Activated CD4-positive, alpha-beta T cell treated with anti-CD3 and anti-CD28 coated beads, Interleukin-2, amount 50 U/mL, for 48 hours (primary cell): ENCODE measurements at places on chromosomes 4 and X.

DNA sequence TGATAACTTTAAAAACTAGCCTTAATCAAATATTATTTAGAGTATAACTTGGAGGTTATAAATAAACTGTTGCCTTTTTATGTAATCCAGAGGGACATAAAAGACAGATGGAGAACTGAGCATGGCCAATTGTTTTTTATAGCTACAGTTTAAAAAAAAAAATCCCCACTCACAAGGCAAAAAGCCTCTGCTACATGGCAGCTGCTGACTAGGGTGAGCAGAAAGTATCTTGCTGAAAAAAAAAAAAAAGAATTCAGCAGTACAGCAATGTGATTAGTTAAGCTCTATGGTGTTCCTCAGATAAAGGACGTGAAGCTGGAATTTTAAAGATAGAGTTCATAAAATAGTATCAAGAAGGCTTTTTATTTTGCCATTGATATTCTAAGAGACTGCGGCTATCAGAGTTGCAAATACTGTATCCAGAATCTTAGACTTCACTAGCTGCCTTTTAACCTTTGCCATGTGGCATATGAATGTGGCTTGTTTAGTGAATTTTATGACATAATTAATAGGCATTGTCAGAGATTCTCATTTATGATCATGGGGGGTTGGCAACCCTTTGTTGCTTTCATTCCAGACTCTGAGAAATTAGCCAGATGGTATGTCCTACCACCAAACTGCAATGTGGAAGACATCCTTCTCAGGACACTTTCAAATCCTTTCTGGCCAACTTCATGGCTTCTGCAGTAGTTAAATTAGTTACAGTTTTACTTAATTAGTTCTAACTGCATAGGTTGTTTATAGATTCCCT, 498.0 kb downstream of the STPG2 start:
- no peak for DNase-seq

- no peak for DNase-seq
Observed at GRCh38 chr4:22522706-22523501, 7.0 kb upstream of the ADGRA3 start.

DNA sequence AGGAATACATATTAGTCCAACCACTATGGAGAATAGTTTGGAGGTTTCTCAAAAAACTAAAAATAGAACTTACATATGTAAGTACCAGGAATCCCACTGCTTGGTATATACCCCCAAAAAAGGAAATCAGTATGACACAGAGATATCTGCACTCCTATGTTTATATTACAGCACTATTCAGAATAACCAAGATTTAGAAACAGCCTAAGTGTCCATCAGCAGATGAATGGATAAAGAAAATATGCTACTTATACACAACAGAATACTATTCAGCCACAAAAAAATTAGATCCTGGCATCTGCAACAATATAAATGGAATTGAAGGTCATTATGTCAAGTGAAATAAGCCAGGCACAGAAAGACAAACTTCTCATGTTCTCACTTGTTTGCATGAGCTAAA, 27.5 kb upstream of the ABCG2 start:
- no peak for DNase-seq

GRCh38 chrX:40420899-40421729, 159.7 kb upstream of the ATP6AP2 start:
- no peak for DNase-seq

- no peak for DNase-seq
Observed at GRCh38 chr4:114688059-114688458, 89.5 kb downstream of the UGT8 start.

DNA sequence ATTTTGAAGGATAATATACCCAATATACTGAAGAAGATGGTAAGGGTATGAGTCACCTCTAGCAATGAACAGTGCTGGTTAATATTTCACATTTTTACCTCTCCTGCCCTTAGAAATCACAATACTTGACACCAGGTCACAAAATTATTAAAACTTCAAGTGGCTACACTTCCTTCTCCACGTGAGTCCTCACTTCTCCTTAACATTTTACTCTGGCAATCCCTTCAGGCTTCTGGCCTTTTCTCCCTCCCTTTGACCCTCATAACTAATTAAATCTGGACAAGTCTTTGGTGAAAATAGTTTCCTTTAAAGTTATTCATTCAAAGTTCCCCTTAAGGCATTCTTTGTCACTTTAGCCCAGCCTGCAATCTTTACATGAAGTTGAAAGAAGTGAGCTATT, 190.4 kb downstream of the UNC5C start:
- DNase-seq, result no peak

- DNase-seq, result no peak
Observed at GRCh38 chr4:48370260-48371134, 29.2 kb downstream of the SLAIN2 start.

GRCh38 chr4:20464381-20464780, 212.7 kb downstream of the SLIT2 start:
- no peak for DNase-seq

GRCh38 chr4:183554878-183555585, 50.2 kb downstream of the ING2 start:
- DNase-seq, result no peak

- no peak for DNase-seq
Observed at GRCh38 chr4:70903291-70903603, 1.1 kb downstream of the MOB1B start.

DNA sequence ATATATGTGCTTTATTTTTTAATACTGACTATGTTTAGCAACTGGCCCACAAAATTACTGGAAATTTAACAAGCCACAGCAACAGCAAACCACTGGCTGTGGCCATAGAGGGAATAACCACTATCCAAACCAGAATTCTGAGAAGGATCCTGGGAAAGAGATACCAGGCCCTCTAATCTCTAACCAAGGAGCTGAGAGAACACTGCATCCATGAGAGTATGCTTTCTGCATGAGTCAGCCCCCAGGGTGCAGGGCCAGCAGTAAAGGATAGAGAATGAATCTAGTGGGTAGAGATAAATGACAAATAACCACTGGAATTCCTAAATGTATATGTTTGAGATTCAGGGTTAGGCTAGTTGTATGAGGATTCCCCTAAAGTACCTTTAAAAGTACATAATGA, 221.8 kb downstream of the KIT start:
- DNase-seq, result no peak

GRCh38 chr4:128288689-128289106, 1.1 kb upstream of the PGRMC2 start:
- DNase-seq, result peak; percentile 5

DNA sequence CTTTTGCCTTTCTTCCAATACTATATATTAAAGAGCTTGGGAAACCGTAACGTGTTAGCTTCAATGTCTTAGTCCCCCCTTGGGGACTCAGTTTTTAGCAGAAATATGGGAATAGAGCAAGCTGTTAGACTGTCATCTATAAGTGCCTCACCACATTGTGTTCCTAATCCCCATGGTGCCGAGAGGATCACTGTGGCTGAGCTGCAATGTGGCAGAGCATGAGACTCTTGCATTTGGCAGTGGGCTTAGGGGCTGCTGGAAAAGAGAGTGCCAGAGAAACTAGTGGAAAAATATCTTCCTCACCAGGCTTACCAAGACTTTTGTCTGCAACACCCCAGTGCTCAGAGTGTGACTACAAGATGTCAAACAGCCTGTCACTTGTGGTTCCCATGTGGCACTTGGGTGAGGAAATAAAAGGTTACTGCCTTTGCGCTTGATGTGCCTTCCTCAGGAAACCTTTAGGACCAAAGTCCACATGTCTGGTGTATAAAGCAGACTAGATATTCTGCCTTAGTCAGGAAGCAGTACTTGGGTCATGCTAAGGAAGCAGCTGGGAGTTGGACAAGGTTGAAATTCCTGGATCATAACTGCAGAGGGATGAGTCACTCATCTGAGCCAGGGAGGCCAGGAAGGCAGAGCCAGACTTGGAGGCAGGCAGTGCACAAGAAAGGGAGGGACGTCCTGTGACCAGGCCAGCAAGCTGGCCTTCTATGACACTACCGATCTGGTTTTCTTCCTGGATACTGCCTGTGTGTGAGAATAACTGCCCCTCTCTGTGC, 9.7 kb upstream of the MAGEA4 start:
- DNase-seq, result no peak

GRCh38 chr4:139814323-139815015, 148.8 kb downstream of the MGST2 start:
- DNase-seq, result no peak

DNA sequence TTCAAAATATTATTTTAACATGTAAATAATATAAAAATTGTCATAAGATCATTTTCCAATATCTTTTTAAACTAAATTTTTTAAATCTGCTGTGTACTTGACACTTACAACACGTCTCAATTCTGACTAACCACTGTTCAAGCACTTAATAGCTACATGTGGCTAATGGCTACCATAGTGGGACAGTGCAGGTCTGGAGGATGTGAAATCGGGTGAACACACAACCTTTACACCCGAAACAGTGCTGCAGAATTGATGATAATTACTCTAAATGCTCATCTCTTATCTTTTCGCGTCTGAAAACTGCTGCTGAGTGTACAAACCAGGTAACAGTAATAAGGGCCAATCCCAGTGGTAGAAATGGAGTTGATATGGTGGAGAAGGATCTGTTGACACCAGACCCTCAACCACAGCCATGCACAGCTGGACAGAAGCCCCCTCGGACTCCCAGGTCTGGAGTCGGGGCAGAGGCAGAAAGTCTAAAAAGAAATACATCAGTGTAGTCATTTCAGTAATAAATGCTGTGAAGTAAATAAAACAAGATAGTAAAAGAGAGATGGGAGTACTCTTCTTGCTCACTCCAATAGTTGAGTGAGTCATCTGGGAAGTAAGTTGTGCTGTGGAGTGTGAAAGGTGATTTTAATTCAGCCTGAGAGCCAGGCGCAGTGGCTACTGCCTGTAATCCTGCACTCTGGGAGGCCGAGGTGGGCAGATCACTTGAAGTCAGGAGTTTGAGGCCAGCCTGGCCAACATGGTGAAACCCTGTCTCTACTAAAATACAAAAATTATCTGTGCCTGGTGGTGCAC, 150.0 kb downstream of the CBR4 start:
- DNase-seq, result no peak

DNA sequence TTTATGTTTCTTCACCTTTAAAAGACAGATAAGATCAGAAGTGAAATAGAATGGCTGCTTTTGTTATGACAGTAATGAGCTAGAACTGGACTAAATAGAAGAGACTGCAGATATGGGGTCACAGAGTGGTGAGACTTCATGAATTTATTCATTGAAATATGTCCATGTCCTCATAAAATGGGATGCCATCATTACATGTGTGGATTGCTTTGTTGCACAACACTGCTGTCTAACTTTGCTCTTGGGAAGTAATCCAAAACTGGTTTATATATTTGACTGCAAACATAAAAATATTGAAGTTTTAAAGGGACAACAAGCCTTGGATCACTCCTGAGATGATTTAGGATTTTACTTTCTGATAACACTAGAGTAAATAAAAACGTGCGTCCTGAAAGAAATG, 209.2 kb upstream of the FAT4 start:
- DNase-seq, result no peak

DNA sequence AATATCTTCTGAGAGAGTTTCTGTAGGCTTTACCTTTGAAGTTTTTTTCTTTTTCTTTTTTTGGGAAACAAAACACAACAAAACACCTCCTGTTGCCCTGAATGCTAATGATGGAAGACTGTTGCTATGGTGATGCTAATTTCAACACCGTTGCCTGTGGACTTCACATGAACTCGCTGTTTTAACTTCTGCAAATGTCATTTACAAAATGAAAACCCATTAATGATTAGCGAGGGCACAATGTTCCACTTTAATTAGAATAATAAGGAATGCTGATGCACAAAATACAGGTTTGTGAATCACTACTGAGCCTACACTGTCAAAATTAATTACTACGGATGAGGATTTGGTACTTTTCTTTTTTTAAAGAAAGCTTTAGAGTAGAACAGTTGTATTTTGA, 227.1 kb upstream of the FTHL17 start:
- DNase-seq, result no peak

DNA sequence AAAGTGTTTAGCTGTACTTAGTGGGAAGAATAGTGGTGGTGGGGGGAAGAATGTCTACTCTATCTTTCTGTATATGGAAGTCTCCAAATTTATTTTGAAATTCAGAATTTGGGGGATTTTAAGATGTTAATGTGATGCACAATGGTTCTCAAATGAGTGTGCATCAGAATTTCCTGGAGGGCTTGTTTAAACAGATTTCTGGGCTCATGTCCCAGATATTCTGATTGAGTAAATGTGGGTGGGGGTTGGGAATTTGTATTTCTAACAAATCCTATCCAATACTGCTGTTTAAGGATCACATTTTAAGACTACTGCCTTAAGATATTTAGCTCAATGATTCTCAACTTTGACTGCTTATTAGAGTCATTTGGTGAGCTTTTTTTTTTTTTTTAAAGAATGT, 15.1 kb upstream of the INTS6L start:
- DNase-seq, result no peak

DNA sequence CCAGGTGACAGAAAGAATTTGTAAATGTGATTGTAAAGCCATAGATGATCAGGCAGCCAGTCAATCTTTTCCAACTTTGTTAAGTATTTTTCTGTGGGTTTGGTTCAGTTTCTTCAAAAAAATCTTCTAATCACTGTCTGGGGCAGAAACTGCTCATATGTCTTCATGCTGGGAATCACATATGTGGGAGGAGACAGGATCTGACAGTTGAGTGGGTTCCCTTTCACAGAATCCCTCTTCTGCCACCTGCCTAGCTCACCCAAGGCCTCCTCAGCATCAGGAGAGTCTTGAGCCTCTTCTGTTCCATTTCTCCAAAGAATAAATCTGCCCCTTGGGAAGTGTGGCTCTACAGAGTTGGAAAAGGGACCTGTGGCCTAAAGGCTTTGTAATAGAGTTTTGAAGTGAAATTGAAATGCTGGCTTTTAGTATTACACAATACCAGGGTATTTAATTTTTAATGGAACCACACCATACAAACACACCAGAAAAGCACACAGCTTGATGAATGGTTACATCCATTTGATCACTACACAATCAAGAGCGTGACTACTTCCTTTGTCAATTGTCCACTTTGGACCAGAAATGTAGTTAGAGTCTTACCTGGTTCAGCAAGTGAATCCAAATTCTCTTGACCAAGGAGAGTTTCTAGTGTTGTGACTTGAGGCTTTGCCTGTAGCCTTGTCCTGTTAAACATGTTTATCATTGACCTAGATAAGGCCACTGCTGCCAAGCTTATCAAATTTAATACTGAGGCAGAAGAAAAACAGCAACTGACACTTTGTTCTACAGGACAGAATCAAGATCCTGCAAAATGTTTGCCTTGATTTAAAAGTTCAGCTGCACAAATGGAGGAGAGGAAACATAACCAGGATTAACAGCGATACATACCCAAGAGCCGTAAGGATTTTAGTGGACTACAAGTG, 20.4 kb downstream of the MSMO1 start:
- DNase-seq, result no peak
